SW 1271 (cell line): ENCODE measurements at places on chromosomes 5 and 9.

DNA sequence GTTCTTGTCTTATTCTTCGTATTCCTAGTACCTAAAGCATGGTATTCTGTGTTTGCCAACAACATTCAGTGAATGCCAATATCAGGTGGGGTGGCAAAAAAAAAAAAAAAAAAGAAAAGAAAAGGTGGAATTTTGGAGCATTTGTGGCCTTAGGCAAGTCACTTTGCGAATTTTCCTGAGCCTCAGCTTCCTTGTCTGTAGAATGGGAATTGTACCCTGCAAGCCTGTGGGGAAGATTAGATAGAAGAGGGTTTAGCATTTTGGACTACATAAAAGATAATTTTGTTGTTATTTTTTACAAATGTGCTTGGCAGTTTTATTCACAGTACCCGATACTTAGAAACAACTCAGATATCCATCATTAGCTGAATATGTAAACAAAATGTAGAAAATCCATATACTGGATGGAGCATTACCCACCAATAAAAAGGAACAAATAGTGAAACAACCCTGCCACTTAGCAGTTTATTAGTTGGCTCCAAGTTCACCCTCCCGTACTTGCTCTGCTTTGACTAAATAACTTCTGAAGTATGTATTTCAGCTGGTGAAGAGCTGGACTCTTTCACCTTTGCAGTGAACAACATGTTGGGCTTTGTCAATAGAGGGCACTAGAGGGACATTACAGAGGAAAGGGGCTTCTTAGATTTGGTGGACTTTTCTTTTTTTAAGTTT is 13.6 kb downstream of the UBE2D2 start:
- DNase-seq, result peak; percentile 55

DNA sequence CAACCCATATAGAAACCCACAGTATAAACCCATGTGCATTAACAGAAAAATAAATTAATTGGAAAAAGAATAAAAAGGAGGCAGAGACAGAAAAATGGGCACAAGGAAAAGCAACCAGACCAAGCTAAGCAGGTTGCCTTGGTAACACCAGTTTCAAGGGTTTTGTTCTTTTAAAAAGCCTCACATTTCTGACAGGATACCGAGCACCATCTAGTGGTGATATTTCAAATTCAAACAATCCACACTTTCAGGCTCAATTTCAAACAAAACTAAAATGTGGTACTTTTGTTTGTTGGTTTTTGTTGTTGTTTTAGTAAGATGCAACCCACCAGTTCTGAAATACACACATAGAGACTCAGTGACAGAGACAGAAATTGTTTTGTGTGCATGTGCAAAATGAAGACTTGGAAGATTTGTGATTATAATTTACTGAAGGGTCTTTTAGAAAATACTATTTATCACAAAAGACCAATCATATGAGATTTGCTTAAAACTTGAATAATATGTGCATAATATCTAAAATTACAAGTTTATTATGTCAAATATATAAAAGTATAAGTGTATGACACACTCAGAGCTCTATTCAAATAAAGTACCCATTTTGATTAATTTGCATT is 318.2 kb downstream of the SLCO4C1 start:
- peak; percentile 47 for DNase-seq

GRCh38 chr9:14066831-14067230 is 247.1 kb downstream of the NFIB start:
- no peak for DNase-seq

DNA sequence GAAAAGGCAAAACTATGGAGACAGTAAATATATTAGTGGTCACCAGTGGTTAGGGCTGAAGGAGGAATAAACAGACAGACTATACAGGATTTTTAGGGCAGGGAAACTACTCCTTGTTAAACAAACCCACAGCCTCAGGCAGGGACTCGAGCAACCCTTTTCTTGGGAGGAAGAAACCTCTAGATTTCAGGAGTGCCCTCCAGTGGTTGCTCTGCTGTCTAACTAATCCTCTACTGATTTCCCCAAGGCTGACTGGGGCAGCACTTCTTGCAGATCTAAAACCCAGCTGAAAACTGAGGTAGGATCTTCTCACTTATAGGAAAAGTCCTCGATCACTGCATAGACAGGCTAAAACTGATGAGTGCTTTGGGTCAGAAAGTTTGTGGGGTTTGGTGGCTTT is 176.8 kb downstream of the ISOC1 start:
- DNase-seq, result no peak

DNA sequence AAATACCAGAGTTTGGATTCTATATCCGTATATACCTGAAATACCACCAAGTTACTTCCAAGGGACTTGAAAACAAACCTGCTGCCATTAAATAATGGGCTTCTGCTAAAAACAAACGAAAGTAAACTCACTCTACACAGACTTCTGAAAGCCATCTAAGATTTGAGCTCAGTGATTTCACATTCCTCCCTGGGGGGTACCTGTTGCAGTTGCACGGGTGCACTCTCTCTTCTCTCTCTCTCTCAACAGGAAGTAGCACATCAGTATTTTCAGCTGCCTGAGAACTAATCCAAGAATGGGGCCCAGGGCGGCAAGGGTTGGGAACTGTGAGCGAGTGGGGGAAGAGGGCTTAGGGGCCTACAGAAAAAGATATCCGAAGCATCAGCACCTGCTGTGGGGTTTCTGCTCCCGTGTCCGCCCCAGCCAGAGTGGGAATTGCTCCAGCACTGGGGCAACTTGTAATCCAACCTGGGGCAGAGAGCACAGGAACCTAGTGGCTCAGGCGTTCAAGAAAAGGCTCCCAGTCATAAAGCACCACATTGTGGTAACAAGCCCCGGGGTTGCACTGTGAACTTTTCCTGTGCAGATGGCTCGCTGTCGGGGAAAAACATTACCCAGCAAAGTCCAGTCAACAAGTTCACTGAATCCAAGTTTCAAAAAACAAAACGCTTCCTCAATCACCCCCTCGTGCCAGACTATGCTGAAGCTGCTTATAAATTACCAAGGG is 99.8 kb downstream of the EFNA5 start:
- peak; percentile 45 for DNase-seq

GRCh38 chr9:135272608-135273007 is 185.1 kb downstream of the OLFM1 start:
- no peak for DNase-seq

- DNase-seq, result no peak
Measured at GRCh38 chr5:551406-551805, 27.2 kb upstream of the SLC9A3 start.

- no peak for DNase-seq
Measured at GRCh38 chr9:69585571-69585970, 86.6 kb downstream of the APBA1 start.

DNA sequence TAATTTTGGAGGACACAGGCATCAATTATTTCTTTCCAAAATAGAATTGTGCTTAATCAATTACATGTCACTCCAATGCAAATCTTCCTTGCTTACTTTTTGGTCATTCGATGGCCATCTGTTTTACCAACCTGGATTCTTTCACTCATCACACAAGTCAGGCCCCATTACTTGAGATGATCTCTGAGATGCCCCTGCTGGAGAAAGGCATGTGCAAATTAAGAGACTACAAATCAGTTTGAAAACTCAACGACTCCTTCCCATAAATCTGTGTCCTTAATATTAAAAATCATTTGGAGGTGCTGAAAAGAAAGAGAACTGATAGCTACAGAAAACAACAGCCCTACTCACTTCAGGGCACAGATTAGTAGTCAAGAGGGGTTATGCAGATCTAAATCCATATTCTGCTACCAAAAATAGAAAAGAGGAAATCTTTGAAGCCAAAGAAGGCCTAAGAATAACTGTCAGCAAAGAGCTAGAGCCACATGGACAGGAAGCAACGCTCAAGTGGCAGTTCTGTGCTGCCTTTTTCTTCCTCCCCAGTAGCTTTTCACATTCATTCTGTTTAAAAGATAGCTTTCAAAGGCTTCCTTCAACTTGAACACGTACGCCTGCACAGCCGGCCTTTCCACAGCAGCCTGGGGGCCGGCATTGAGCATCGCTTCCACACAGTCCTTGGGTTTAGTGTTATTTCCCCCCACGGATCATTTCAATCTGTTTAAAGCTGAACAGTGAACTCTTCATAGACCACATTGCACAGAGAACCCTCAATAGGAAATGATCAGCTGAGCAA is 79.3 kb upstream of the MAP3K1 start:
- no peak for DNase-seq

DNA sequence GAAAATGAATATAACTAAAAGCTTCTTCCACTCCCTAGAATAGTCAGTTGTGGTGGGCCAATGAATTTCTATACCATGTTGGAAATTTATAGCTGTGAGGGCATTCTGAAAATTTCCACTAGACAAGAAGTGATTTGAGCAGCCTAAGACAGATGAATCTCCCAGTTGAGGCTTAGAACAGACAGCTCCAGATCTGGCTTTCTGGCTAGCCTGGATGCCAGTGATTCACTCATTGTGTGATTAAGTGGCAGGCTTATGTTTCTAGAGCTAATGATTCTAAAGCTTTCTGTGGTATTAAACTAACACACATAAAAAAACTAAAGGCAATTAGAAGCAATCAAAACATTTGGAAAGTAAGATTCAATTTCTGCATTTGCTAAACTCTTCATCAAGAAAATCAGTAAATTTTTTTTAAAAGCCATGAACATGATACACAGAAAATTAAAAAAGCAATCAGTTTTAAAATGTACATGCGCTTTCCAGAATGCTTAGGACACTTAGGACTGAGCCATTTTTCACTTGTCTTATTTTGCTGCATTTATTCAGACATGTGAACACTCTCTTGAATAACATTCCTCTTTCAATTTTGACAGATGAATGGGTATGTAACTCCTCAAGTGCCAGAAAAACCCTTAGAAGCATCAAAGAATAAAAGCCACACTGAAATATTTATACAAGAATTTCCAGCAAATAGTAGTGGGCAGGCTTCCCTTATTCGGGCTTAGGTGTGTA is 100.5 kb upstream of the GNAQ start:
- no peak for DNase-seq

DNA sequence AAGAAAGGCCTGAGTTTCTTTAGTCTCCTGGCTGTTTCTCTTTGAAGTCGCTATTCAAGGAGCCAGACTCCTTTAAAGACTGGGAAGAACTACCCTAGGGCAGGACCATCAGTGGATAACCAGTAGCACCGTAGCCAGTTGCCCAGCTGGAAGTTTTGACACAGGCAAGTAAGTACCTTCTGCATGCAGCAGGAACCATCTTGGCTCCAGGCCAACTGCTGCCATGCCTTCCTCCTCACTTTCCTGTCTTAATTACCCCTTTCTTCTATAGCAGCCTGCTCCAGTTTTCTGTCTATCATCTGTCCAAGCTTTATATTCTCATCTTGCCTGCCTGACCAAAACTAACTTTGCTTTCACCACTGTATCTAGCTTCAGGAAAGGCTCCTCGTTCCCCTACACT is 149.7 kb upstream of the SV2C start:
- no peak for DNase-seq

DNA sequence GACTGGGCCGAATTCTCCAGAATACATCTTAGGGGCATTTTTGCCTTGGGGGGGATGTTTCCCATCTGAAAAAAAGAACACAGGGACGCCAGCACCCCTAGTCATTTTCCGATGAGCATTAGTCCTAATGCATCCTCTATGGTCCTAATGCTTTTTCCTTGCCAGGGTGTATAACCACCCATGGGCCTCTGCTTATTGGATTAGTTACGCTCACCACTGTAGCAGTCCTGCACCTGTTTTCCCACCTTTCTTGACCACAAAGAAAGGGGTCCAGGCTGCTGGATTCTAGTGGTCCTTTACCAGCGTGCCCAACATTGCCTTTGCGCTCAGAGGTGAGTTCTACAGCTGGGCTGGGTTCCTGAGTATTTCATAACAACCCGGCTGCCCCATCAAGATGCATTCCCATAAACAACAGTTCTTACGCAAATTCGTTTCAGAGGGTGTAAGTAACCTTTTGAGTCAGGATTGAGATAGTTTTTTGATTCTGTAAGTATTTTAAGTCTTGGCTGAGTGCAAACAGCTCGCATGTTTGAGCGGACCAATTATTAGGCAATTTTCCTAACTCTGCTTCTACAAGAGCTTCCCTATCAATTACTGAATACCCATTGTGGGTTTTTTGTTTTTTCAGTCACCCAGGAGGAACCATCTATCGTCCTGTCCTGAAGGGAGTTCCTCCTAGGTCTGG is 135.1 kb downstream of the DROSHA start:
- no peak for DNase-seq
